ENCODE measurements at places on chromosomes 3 and 15.
A peak's percentile ranks its signal among the peaks of the same experiment; 100 is the strongest.

DNA sequence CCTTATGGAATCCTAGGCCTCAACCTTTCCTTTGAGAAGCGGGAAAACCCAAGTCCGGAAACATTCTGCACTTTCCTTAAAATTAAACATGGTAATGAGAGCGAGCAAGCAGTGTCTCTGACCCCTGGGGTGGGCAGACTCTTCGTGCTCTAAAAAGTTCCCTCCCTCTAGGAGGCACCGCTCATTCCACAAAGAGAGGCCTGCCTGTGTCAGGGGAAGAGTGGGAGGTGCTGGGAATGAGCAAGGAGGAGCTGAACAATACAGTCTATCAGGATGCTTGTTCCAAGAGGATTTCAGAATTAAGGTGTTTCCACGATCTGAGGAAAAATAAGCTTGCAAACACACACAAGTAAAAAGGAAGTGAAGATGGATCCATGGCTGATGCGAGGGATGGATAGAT is 6.0 kb upstream of the RLBP1 start:
- no peak for DNase-seq

- no peak for DNase-seq
These were observed 80.1 kb upstream of the TRIM42 start for GRCh38 chr3:140597792-140598191.

- DNase-seq = no peak
These were observed 24.9 kb downstream of the ZMAT3 start for GRCh38 chr3:179046497-179047353.

- DNase-seq = no peak
These were observed 48.1 kb downstream of the CFAP20DC start for GRCh38 chr3:59001675-59002074.

DNA sequence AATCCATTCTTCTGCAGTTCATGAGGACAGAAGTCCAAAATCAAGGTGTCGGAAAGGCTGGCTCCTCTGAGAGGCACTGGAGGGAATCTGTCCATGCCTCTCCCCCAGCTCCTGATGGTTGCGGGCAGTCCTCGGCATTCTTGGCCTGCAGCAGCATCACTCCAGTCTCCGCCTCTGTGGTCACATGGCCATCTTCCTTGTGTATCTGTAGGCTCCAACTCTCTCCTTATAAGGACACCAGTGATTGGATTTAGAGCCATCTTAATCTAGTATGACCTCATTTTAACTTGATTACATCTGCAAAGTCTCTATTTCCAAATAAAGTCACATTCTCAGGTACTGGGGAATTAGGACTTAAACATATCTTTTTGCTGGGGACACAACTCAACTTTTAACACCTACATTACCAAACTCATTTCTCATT is 56.0 kb upstream of the FLNB start:
- no peak for DNase-seq

- no peak for DNase-seq
These were observed 78.2 kb upstream of the THBS1 start for GRCh38 chr15:39502611-39503195.

GRCh38 chr15:76976141-76976540 is 18.8 kb upstream of the PSTPIP1 start:
- no peak for DNase-seq

DNA sequence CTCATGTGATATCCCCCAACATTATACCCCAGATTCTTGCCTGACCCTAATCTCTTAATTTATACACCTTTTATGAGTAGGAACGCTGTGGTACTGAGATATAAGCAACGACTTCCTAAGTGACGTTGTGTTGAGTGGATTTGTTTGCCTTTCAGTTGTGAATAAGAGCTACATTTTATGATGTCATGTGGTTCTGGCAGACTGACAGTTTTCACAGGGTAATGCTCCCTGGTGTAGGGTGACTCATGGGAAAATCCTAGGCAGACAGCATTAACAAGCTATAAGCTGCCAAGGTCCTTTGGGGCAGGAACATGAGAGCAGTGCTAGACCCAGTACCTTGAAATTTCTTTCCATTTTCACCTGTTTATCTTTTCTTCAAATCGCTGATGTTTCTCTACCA is 11.2 kb downstream of the C3orf52 start:
- DNase-seq = no peak

GRCh38 chr3:46578973-46579755 is 13.1 kb upstream of the LRRC2 start:
- no peak for DNase-seq

GRCh38 chr15:65413051-65413759 is 9.5 kb downstream of the IGDCC4 start:
- DNase-seq = no peak

GRCh38 chr15:66565741-66566144 is at the start of gene LCTL:
Gene LCTL (minus strand): TSS chr15:66565998. CDS start chr15:66565365, 633 bp downstream.
- no peak for DNase-seq

DNA sequence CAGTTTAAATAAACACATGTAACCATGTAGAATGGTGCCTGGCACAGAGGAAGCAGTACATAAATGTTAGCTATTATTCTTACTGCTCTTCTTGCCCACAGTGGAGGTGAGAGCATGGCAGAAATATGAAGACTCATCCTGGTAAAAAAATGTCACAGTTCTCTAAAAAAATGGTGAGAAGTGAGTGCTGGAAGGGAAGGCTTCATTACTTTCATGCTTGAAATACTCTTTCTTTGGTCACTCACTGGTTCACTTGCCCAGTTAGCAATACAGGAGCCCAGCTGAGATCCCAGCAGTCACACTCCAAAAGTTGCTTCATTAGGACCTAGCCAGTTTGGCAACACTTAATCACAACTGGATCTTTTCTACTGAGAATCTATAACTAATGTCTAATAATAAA is 1017.2 kb downstream of the TUSC7 start:
- no peak for DNase-seq

DNA sequence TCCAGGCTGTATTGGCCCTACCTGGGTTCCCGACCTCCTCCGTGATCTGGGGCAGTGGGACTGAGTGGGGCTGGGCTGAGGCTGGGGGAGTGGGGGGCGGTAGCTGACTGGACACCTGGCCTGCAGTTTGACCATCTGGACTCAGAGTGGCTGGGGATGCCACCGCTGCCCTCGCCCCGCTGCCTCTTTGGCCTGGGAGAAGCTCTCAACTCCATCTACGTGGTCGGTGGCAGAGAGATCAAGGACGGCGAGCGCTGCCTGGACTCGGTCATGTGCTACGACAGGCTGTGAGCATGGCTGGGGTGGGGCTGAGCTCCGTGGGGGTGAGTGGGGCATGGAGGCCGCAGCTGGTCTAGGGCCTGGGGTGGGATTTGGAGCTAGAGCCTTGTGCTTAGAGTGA is 2.7 kb downstream of the KLHL40 start:
- peak; percentile 39 for DNase-seq

- DNase-seq = no peak
These were observed 34.8 kb downstream of the CCDC80 start for GRCh38 chr3:112606098-112606497.

GRCh38 chr3:151900460-151900859 is 27.0 kb downstream of the SUCNR1 start:
- DNase-seq = no peak

DNA sequence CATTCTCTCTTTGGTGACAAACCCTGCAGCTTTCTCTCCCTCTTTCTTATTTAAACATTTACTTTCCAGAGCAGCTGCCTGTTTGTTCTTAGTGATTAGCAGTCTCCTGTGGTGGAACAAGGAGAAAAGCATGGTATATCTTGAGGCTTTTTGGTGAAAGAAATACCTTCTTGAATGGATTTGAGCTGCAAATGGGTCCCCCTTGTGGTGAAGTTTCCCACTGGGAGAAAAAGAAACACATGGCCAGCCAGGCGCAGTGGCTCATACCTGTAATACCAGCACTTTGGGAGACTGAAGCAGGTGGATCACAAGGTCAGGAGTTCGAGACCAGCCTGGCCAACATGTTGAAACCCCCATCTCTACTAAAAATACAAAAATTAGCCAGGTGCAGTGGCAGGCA is 48.3 kb upstream of the ACP3 start:
- DNase-seq = no peak

- DNase-seq = no peak
These were observed 7.9 kb downstream of the HTR3D start for GRCh38 chr3:184039414-184039813.

GRCh38 chr3:156376199-156376598 is 178.7 kb downstream of the SSR3 start:
- DNase-seq = no peak

- DNase-seq = no peak
These were observed 72.3 kb downstream of the THSD4 start for GRCh38 chr15:71187526-71187925.

- no peak for DNase-seq
These were observed 64.2 kb downstream of the MAGI1 start for GRCh38 chr3:65974509-65974908.

DNA sequence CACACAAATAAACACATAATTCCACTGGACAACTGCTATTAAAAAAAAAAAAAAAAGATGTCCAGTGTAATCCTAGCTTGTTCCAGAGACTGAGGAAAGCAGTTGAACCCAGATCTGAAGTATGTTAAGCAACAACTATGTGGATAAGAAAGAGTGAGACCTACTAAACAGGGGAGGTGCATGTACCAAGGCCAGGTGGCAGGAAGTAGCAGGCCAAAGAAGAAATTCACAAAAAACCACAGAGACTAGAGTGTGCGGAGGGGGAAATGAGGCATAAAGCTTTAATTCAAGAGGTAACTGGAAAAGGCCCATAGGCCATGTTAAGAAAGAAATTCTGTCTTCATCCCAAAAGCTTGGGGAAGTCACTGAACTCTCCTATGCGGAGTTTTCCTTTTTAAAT is 490.0 kb downstream of the NAALADL2 start:
- DNase-seq = no peak

DNA sequence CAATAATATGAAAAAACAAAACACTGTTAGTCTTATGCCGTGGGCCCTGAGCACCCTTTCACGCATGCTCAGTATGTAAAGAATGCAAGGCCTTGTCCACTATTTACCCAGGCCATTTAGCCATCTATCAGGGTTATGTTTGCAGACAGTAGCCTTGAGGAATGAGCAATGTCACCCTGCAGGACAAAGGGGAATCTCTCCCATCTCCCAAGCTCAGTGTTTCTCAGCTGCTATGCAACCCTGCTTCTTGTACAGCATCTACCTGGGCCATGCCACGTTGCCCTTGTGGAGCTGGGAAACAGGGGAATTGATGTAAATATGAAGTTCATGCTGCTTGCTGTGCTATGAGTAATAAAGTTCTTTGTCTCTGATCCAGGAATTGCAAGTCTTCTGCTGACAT is 51.5 kb upstream of the SLCO2A1 start:
- no peak for DNase-seq

DNA sequence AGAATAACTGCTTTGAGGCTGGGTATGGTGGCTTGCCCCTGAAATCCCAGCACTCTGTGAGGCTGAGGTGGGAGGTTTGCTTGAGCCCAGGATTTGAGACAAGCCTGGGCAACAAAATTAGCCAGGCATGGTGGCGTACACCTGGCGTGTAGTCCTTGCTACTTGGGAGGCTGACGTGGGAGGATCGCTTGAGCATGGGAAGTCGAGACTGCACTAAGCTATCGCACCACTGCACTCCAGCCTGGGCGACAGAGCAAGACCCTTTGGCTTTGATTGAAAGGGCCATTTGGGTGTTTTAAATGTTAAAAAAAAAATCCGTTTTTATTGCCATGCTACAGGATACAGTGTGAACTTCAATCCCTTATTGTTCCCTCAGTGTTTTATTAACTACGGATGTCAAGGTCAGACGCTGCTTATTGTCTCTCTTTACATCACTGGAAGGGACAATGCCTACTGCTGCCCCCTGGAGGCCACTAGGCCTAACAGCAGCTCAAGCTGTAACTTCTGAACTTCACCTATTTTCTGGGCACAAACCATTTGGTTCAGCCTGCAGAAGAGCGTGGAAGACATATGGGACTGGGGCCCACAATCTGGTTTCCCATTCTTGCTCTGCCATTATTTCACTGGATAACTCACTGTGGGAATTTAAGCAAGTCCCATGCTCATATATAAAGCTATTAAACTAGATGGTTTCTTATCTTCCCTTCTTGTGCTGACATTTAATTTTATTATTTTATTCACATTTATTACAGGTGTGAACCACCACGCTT is 15.3 kb upstream of the IREB2 start:
- peak; percentile 68 for DNase-seq

Measured in pancreas (tissue), 10 donors.